Anterior cingulate cortex (tissue), 58 donors: ENCODE measurements at places on chromosomes 2 and 18.
A peak's percentile ranks its signal among the peaks of the same experiment; 100 is the strongest.

DNA sequence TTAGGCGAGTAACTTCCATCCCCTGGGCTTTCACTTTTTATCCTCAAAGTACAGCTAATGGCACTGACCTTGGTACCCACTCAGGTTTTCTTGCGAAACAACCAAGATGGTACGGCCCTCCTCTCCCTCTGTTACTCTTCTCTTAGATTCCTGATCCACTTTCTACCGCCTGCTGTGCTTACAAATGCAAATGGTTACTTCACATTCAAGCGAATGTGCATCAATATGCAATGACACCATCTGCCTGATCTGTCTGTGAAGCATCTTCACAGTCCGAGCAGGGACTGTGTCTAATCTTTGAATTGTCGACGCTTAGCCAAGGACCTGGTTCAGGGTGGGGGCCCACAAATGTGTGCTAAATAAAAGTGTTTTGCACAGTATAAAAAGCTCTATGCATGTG lies 112.2 kb downstream of the TRIB2 start:
- DNase-seq = no peak

DNA sequence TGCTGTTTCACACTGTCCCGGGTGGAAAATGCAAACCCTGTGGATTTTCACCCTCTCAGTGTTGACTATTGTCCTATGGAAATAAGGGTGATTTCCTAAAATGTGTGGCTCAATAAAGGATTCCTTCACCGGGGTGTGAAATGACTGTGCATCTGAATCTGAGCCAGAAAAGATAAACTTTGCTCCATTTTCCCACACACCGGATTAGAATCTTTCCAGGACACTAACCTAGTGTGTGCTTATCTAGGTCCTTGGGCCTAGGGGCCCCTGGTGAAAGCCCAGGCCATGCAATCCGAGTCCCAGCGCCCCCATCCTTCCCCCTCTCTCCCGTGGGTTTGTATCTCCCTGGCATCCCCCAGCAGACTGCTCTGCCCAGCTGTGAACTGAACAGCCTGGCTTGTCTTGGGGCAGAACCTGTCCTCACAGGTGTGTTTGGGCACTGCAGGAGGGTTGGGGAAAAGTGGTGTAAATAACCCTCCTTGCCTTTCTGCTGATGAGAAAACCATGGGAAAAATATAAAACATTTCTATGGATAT lies 17.3 kb downstream of the KLHL29 start:
- DNase-seq = no peak

- no peak for DNase-seq
Observed at GRCh38 chr18:711310-711656, 1.1 kb downstream of the ENOSF1 start.

DNA sequence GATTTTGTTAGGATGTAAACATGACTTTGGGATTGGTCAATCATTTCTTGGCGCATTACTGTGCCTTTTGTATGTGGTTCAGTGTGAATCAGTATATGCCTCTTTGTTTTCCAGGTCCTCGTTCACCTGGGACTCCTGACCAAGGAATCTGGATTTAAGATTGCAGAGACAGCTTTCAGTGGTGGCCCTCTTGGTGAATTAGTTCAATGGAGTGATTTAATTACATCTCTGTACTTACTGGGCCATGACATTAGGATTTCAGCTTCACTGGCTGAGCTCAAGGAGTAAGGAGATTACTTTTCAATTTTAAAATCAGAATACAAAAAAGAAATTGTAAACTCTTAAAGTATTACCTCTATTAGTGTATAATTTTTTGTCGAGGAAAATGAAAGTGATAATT lies 87.6 kb downstream of the MGAT5 start:
- DNase-seq = no peak

DNA sequence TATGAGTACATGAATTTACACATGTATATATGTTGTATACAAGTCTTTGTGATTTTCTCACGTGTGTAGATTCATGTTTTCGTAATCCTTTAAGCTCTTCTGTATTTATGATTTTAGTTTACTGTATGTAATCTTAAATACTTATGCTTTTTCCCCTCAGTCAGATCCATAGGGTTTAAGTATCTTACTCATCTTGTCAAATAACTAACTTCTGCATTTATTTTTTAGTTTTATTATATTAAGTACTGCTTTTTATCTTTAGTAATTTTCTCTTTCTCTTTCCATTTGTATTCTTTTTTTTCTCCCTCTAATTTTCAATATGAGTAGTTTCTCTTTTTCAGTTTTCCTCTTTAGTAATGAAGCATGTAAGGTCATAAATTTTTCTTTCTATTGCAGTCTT lies 179.4 kb downstream of the LCLAT1 start:
- DNase-seq = no peak

DNA sequence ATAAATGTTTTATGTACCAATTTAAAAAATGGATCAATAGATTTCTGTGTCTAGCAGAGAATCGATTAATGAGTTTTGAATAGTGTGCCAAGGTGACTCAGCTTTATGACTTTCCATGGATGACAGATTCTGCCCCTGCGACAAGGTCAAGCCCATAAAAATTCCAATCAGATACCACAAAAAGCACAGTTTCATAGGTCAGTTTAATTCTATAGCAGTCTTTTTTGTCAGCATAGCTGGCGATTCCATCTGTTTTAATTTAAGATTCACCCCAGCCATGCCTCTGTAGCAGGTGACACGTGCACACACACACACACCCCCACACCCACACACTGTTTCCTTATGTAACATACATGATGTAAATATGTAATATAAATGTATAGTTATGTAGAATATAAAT lies 28.9 kb downstream of the RAB31 start:
- DNase-seq = no peak

DNA sequence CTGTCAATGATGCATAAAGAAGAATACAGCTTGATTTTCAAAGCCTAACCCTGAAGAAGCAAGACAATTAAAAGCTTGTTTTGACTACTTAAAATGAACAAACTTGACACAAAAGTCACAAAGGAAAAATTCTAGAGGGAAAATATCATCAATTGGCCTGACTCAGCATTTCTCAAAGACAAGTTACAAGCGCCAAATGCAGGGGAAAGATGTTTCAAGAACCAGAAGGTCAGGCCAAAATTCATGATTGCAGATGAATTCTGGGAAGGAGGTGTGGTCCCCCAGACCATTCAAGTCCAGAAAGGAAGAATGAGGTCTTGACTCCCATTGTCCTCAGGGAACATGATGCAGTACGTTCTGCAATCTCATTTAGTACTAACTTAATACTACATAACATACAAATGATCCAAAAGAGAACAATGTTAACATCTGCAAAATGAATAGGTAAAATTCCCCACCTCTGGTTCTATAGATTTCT lies 64.5 kb downstream of the FAM210A start:
- DNase-seq = no peak

GRCh38 chr18:44080054-44080453 lies 600.6 kb upstream of the SETBP1 start:
- no peak for DNase-seq

DNA sequence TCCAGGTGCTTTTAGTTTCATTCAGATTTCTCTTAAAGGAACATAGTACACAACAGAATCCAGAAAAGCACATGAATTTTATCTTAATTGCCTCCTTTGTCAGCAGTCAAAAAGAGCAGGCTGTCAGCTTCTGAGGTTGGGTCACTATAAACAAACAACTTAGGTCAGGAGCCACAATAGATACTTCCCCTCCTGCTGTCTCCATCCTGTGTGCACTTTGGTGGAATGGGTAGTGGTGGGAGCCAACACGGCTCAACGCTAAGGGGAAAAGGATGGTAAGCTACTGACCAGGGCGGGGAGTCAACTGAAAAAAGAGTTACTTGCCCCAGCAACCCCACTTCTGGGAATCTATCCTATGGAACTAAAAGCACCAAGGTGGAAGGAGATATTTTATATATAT lies 121.9 kb downstream of the PAX3 start:
- DNase-seq = no peak

- no peak for DNase-seq
Observed at GRCh38 chr2:73176205-73176880, 26.0 kb upstream of the NOTO start.

- no peak for DNase-seq
Observed at GRCh38 chr2:88642278-88642677, 15.0 kb upstream of the EIF2AK3 start.

DNA sequence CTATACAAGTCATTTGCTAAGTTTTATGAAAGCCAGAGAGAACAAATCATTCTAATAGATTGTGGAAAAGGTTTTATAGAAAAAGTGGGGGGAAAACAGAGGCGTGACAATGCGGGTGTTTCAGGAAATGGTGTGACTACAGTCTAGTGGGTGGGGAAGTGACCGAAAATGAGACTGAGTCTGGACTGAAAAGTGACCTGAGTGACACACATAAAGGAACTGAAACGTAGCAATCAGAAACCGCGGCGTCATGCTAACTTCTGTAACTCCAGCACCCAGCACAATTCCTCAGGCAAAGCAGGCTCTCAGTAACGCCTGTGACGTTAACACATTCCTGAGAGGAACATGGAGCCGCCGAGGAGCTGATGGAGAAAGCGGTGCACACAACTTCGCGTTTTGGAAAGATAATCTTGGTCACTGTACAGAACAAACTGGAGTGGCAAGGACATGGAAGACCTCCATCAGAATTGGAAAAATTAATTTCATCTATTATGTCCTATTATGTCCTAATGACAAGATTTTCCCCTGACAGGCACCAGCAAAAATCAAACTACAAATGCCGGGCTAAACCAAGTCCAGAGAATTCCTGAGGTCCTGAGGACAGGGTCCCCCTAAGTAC lies 1.4 kb upstream of the CD226 start:
- peak; percentile 6 for DNase-seq

DNA sequence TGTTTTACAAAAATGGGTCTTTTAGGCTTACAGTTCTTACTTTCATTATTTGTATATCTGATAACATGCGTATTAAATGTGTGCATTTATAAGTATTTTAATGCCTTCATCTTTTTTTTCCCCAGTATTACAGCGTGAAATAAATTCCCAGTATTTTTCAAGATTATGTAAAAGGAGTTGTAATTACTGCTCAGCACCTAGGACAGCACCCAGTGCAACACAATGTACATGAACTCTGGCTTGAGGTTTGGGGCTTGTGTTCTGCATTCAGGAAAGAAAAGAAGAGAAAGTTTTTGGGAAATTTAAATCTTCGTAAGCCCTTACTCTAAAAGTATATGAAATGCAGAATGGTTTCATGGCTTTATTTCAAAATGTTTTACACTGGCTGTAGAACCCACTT lies 16.7 kb downstream of the ZNF638 start:
- no peak for DNase-seq

DNA sequence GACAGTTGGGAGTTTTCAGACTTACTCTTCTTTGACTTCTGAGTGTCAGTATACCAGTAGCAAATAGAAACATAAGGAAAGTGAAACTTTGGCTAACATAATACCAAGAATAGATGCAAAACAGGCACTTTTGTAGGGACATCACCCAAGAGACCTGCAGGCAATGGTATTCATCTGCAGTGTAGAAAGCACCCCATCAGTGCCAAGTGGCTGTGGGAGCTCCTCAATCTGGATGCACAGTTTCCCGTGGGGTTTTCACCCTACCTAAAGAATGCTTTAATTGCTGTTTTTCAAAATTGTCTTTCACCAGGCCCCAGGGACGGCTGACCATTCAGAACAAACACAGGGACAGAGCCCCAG lies 96.6 kb upstream of the GPR45 start:
- DNase-seq = no peak

- DNase-seq = no peak
Observed at GRCh38 chr2:212941361-212941760, 210.1 kb downstream of the IKZF2 start.

- DNase-seq = no peak
Observed at GRCh38 chr2:102667072-102667471, 47.7 kb downstream of the SLC9A2 start.

- DNase-seq = no peak
Observed at GRCh38 chr2:2824588-2824987, 493.5 kb upstream of the MYT1L start.

DNA sequence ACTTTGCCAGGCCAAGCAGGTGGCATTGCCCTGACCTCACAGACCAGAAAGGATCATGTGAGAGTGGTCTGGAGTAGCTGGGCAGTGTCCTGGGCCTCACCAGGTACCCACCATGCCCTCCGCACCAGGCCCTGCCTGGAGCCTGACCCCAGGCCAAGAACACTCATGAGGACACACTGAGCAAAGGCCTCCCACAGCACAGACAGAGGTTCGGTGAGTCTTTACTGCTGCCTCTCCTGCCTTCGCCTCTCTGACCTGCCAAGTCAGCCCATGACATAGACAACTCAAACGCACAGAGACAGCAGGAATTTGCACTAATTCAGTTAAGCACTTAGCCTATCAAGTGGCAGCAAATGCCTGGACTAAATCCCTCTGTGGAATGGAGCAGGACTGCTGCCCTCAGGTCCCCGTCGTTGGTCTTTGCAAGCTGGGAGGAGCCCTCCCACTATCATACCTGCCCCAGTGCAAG lies 62.5 kb downstream of the RHOB start:
- no peak for DNase-seq

- no peak for DNase-seq
Observed at GRCh38 chr2:121333834-121334558, 49.0 kb upstream of the TFCP2L1 start.

- DNase-seq = peak; percentile 54
Observed at GRCh38 chr2:24721470-24721869, 71.7 kb downstream of the PTRHD1 start.

DNA sequence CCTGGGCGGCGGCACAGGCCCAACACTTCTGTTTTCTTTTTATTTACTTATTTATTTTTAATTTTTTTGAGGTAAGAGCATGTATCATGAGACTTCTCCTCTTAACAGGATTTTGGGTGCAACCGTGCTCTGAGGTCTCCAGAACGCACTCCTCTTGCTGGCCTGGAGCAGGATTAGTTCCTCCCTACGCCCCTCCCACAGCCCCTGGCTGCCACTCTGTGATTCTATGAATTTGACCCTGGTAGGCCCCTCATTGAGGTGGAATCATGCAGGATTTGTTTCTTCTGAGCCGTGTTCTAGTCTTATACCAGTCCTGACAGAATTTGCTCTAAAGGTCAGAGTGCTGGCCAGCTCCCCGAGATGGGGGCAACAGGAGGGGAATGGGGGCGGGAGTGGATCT lies 106.5 kb upstream of the HS6ST1 start:
- no peak for DNase-seq

DNA sequence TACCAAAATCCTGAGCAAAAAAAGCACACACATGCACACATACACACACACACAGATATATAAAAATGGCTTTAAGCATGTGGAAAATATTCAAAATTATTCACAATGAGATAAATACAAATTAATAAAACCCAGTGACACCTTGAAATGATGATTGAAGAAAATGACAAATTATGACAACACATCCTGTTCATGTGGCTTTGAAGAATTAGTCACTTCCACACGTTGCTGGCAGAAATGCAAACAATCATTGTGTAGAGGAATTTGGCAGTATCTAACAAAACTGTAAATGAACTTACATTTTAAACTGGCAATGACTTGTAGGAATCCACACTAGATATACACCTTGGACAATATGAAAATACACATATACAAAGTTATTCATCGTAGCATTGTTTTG lies 95.8 kb upstream of the RGPD4 start:
- DNase-seq = no peak

DNA sequence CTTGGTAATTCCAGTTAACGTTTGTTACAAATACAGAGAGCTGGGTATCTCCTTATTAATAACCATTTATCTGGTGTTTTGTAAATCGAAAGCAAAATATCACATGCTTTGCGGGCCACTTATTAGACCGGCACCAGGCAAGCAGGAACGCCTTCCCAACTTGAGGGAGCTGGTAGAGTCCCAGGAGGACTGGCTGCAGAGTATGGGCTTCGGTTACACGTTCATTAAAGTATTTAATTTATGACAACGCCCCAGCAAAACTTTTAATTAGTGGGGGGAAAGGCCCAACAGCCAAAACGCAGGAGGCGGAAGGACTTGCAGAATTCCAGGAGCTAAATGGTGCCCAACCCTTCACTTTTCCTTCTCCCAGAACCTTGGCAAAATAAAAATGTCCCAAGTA lies 3.7 kb downstream of the SMAD7 start:
- DNase-seq = no peak

GRCh38 chr2:96873651-96874096 lies 3.8 kb upstream of the SEMA4C start:
- no peak for DNase-seq
